ENCODE measurements at places on chromosomes 7 and 10.

GRCh38 chr10:75238182-75239095, 2.7 kb upstream of the COMTD1 start:
- no peak for DNase-seq

GRCh38 chr10:89213191-89213808, 6.2 kb upstream of the CH25H start:
- no peak for DNase-seq

- DNase-seq, result no peak
Measured at GRCh38 chr7:17674166-17674942, 265.9 kb downstream of the SNX13 start.

DNA sequence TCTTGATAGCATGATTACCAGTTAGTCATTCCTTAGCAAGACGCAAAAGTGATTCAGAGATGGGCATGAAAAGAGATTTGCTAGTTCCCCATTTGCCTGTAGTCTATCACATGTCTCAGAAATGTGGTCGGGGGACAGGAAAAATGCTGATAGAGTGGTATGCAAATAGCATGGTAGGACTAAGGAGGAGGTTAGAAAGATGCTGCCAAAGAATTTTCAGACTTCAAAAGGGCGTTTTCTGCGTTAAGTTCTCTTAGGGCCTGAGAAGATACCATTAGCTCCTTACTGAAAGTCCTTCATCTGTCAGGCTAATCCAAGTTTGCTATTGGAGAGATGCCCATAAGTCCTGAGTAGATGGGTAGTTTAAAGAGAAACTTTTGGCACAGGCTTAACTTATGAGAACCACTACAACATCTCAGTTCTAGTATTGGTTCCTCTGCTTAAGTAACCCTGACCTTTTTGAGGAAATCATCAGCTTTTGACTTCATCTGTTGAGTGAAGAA, 2.7 kb downstream of the CALD1 start:
- DNase-seq, result no peak

- no peak for DNase-seq
Measured at GRCh38 chr10:78543749-78544362, 510.2 kb downstream of the RPS24 start.

DNA sequence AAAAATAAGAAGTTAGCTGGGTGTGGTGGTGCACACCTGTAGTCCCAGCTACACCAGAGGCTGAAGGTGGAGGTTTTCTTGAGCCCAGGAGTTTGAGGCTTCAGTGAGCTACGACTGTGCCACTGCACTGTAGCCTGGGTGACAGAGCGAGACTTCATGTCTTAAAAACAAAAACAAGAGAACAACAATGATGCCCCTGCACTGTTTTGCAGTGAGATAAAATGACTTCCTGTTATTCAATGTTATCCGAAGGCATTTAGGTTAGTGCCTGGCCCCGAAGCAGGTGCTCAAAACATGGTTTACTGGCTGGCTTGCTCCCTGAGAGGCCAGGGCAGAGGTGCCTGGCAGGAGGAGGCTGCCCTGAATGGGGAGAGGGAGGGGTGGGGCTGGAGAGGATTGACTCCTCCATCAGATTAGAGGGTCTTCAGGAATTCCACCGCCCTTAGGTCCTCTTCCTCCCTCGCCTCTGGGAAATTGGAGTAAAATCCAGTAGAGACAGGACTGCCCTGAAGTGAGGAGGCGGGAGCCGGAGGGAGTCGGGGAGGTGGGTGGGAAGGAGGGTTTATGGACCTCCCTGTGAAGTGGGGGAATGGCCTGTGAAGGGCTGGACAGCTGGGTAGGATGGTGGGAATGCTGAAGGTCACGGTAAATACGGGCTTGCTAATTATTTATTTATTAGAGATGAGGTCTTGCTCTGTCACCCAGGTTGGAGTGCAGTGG, 6.8 kb upstream of the CLDN4 start:
- no peak for DNase-seq
